ENCODE measurements at places on chromosomes 6 and 20.

DNA sequence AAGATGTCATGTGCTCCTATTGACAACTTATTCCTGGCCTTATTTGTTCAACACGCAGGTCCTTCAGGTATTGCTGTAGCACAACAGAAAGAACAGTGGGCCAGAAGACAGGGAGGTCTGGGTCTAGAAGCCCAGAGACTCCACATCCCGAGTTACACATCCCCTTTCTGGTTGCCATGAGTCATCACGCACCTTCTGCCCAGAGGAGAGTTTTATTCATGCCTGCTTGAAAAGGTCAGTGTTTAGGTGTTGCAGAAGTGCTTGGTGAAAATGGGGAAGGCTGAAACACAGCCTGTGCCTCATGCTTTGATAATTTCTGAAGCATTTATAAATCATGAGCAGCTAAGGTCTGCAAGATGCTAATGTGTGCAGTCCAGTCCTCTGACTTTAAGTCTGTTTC lies 256.4 kb downstream of the GMPR start:
- DNase-seq = no peak

GRCh38 chr20:62553136-62553837 lies 77.5 kb upstream of the GATA5 start:
- DNase-seq = no peak

- DNase-seq = no peak
Measured at GRCh38 chr20:4808872-4809271, 87.2 kb downstream of the PRND start.

DNA sequence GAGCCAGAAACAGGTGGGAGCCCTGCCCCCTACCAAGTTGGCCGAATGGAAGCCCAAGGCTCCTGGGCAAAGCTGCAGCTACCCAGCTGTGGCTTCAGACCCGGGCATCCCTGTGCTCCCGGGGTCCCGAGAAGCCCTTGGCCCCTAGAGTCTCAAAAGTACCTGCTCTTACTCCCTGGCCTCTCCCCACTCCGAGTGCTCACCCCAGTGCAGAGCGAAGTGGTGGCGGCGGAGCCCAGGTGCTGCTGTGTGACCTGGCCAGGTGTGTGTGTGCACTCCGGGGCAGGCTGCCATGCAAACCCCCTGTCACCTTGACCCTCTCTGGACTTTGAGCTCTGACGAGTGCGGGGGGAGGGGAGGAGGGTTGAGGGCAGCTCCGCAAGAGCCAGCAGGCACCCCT lies 493.8 kb upstream of the MANEA start:
- DNase-seq = no peak
